Epithelial cell of prostate (primary cell): ENCODE measurements at places on chromosomes 7 and 10.
A peak's percentile ranks its signal among the peaks of the same experiment; 100 is the strongest.

DNA sequence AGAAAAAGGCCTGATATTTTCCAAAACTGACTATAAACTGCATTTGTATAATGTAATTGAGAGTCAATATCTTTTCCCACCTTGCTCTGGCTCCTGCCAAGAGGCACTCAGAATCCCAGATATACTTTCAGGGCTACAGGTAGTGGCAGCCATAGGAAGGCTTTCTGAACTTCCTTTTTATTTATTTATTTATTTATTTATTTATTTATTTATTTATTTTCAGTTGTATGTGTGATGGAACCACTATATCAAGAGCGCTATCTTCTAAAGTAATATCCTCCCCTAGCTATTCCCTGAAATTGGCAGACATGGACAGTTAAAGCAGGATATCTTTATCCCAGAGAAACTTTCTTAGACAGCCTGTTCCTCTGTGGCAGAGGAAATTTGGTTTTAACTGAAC lies 86.7 kb downstream of the SEMA3E start:
- no peak for DNase-seq

DNA sequence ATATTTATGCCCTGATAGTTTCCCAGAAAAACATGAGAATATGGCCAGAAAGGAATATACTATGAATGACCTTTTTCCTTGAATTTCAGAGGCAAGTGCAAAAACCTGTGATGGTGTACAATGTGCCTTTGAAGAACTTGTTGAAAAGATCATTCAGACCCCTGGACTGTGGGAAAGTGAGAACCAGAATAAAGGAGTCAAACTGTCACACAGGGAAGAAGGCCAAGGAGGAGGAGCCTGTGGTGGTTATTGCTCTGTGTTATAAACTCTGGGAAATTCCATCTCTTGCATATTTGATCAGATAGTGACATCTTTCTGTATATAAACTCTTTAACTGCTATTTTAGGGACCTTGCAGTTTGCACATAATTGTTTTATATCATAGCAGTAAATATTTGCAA lies 33.7 kb downstream of the RAB18 start:
- DNase-seq = no peak

DNA sequence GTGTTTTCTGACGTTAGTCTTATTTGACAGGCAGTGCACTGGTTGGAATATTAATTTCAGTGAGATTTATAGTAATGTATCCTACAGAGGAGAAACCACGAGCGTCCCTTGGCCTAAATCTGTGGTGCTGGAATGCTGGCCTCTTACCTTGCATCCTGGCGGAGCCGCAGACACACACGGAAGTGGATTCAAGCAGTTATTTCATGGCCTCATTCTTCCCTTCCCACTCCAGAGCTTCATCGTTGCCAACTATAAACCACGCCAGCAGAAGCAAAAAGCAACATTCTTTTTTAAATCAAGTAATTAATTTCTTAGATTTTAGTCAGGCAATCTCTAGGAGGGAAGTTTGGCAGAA lies 13.1 kb downstream of the WIPI2 start:
- no peak for DNase-seq

- DNase-seq = no peak
These were observed 27.8 kb upstream of the ITGB8 start for GRCh38 chr7:20302891-20303290.

DNA sequence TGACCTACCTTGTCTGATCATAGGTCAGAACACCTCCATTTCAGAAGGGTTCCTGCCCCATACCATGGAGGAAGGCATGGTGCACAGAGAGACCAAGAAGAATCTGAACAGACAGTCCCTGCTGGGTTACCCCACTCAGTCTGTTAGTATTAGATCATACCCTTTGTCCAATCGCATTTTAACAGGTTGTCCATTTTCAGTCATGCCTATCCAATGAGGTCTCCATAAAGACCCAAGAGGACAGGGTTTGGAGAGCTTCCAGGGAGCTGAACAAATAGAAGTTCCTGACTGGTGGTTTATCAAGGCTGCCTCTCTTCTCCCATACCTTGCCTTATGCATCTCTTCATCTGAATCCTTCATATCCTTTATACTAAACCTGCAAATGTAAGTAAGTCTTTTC lies 21.2 kb upstream of the SLC16A12 start:
- DNase-seq = no peak

- DNase-seq = no peak
These were observed 65.3 kb downstream of the VCL start for GRCh38 chr10:74063256-74063655.

DNA sequence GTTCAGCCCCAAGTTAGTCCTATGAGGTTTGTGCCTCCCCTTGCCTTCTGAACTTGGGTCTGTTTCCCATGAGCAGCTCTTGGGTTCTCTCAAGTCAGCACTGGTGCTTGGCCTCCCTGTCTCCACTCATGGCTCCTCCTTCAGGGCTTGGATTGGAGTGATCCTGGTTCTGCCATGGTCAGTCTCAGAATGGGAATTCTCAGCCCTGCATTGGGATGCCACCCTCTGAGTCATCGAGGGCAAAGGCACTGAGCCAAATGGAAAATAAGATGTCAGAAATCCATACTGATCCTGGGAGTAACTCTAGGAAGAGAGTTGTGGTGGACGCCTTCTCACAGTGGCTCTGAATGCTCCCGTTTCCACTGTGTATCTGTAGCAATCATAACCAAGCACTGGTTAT lies 233.4 kb upstream of the HABP2 start:
- DNase-seq = no peak

GRCh38 chr10:58764087-58764747 lies 251.5 kb downstream of the BICC1 start:
- no peak for DNase-seq

DNA sequence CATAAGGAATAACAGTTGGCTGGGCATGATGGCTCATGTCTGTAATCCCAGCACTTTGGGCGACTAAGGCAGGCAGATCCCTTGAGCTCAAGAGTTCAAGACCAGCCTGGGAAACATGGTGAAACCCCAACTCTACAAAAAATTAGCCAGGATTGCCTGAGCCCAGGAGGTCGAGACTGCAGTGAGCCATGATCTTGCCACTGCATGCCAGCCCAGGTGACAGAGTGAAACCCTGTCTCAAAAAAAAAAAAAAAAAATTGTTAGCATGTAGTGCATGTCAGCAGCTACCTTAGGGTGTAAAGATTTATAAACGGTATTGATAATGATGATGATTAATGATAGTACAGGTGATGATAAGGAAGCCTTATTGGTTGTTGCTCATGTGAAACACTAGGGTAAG lies 331.2 kb upstream of the FZD1 start:
- DNase-seq = no peak

GRCh38 chr10:35191523-35191922 lies 64.9 kb downstream of the CREM start:
- no peak for DNase-seq

DNA sequence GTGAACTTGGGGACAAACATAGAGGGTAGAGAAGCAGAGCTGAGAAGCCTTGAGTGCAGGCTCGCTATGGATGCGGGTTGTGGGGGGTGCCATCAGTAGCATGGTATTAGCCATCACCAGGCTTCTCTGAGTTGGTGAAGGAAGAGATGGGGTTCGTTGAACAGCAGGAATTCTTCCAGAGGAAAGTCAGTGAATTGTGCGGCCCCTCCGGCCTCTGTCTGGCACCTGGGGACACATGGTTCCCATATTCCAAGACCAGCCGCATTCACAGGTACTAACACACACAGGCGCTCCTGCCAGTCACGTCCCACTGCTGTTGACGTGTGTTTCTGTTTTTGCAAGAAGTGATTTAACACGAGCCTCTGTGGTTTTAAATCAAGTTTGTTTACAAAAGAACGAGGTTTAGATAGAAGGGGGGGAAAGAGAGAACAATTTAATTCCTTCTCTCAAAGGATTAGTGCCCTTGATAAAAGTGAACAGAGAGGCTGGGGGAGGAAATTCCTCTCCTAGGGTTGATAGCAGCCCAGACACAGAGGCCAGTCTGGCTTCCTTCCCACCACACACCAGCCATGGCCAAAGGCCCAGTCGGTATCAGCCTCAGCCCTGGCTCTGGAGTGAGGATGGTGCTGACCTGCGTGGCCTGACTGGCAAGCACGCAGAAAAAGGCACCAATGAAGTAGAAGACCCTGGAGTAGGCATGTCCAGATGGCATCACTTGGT lies 252.6 kb upstream of the IGFBP3 start:
- no peak for DNase-seq

DNA sequence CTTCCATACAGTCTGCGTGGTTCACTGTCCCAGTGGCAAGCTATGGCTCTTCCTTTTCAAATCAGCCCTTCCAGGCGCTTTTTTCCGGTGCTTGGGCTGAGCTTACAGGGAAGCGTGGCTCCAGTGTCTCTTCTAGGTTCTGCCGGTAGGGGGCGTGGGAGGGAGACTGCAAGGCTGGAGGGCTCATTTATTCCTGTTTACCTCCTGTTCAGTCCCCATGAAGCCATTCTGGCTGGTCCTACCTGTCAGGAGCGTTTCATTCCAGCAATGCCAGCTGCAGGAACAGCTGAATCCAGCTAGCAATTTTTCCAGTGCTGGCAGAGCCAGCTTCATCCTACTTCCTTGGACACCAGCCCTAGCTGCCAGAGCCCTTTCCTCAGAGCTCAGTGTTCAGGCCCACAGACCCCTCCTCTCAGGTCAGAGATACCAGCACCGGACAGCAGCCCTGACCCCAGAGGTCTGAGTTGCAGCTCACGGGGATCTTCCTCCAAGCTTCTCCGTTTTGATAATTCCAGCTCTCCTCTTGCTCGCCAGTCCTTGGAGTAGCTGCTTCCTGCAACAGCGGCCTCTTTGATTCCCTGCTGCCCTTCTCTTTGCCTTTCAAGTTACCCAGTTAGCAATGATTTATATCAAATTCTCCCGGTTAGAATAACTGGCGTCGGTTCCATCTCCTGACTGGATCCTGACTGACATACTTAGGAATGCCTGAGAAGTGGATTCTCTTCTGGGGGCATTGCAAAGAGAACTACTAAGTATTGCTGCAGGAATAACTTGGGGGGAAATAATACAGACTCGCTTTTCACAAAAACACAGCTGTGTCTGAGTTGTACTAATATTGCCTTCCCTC lies 129.8 kb downstream of the FRMD4A start:
- no peak for DNase-seq

GRCh38 chr10:24920907-24921881 lies 31.2 kb downstream of the PRTFDC1 start:
- DNase-seq = peak; percentile 49

DNA sequence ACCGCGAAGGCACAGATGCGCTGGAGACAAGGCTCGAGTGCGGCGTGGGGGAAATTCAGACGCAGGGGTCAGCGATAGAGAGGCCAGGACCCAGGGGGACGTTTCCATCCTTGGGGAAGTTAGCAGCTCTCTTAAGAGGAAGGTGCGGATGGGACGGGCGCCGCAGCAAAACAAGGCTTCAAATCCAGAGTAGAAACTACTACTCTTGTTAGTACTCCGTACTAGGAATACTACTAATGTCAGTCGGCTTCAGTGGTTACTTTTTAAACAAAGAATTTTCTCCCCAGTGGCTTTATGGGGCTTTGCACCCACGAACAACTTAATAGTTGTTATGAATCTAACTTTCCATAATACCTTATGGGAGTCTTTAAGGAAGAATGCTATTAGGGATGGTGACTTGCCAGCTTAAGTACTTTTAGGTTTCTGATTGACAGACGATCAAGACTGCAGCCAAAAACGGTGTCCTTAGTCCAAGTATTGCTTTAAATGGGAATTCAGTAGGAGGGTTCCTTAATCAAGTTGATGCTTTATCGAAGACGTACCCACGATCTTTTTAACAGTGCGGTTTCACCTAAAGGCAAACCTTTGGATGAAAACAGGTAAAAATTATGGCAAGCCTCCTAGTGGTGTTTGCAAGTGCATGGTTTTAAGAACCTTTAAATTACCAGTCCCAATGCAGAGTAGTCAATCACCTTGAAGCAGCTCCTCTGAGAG lies 812 bp upstream of the IDE start:
- DNase-seq = no peak

GRCh38 chr7:75738975-75739795 lies 444 bp upstream of the HIP1 start:
- peak; percentile 88 for DNase-seq

DNA sequence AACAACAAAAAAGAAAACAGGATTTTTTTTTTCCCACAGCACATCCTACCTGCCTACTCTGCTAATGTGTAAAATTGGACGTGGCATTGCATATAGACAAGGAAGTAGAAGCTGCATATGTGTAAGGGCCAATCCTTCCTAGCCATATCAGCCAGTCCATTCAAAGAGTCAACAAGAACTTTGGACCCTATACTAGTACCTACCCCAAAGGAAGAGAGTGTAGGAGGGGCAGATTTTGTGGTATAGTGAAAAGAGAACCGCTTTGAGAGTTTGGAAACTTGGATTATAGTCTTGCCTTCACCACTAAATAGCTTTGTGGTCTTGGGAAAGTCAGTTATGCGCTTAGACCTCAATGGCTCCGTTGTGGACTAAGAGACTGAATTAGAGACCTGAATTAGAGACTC lies 12.1 kb upstream of the MCU start:
- no peak for DNase-seq

- DNase-seq = peak; percentile 8
These were observed 73.4 kb upstream of the NAMPT start for GRCh38 chr7:106358103-106358663.

DNA sequence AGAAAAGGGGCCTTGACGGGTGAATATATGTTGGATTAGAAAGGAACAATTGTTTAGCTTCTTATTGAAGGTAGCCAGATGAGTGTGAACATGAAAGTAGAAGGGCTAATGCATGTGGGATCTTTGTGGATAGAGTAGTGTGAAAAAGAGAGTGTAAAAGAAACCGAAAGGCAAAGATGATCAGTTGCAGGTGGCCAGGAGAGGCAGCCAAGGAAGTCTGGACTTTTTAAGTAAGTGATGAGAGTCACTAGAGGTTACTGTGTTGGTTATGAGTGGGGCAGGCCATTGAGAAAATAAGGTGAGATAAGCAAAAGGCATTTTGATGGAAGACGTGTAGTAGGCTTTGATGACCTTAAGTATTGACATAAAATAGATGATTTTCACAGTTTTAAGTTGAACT lies 64.7 kb upstream of the ETV1 start:
- no peak for DNase-seq

DNA sequence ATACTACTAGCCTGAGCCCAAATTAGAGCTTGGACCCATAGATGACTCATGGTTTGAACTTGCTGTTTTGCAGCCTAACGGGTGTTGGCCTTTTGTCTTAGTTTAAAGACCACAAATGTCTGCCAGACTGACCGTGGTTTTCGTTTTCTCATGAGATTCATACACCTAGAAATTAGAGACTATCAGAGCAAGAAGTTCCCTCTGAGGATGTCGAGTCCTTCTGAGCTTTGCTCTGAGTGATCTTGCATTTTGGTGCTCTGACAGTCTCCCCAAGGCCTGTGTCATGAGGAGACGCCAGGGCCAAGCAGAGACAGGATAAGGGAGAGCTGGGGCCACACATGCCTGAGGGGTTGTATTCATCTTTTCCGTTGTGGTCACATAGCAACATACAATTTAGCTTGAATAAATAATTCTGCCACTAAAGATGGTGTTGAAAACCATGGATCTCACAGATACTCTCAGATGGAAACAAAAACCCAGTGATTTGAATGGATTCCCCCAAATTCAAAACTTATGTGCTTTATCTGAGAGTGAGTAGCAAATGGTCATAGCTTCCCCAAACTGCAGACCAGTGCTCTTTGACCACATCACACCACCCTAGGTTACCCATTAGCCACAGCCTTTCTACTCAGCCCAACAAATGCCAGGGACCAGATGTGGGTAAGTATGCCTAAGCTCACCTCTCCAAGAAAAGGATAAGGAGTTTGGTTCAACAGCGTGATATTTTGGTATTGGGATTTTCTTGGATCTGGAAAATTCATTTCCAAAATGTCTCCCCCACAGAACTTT lies 762.0 kb upstream of the IGFBP3 start:
- DNase-seq = no peak
